Bronchial epithelial cell (primary cell): ENCODE measurements at places on chromosomes 4 and X.

DNA sequence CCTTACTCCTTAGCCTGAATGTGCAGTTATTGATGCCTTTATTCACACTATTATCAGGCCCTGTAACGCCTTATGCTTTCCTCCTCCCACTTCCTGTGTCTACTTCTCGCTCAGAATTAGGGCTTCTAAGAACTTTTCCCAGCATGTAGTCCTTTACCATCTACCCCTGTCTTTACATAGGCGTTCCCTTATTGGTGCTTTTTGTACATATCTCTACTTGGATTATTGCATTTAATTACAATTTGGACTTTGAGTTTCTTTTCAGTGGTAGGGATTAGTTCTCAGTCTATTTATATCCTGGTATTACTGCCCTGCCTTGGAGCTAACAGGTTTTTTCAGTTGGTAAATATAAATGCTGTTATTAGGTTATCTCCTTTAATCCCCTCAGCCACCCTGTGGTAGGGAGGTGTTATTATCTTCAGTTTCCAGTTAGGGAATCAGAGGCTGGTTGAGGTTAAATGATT, 84.0 kb downstream of the RBPJ start:
- no peak for DNase-seq

DNA sequence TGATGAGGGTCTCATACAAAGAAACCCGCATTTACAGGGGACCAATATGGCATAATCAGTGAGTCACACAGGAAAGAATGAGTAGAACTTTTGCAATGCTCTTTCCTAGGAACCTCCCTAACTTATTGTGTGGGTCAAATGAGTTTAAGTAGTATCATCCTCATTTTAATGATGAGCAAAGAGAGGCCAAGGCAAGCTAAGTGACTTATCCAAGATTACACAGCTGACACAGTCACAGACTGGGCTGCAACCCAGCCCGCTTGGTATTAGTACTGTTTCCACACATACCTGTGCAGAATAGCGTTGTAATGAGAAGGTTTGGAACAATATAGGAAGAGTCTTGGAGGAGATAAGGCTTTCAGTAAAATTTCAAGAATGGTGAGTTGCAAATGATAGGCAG, 91.0 kb upstream of the PPP1R2C start:
- DNase-seq: peak; percentile 21

DNA sequence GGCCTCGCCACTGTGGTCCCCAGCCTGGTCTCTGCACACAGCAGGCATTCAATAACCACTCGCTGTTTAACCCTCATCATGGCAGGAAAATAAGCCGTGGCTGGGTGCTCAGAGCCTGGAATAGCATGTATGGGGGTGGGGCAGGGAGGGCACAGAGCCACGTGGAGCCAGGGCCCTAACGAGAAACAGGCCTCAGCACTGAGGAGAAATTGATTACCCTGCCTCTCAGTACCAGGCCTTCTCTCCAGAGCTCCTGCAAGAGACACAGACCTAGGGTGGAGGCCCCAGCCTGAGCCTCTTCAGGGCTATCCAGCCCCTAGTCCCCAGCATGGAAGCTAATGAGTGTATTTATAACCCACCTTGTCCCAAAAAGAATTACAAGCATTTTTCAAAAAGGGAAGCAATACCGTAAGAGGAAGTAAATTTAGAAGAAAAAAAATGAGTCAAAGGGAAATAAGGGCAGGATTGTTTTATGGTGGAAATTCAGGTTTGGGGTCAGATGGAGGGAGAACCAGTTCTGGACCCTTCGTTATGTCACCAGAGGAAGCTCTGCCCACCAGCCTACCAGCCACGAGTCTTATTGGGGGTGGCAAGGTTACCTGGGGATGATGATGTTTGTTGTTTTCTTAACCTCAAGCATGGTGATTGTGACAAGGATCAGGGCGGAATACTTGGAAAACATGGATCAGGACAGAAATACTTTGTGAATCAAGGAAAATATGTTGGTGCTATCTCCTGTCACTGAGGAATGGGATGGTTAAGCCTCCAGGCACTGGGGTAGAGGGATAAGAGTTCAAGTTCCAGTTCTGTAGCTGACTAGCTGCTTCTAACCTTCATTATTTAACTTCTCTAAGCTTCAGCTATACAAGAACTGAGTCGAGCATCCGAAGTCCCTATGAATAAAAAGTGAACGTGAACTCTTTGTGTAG, 101.9 kb upstream of the RBPJ start:
- no peak for DNase-seq

- DNase-seq: no peak
Measured at GRCh38 chr4:122379239-122379638, 428 bp downstream of the ADAD1 start.

GRCh38 chr4:56752985-56753384, 68.5 kb downstream of the SPINK2 start:
- peak; percentile 67 for DNase-seq

DNA sequence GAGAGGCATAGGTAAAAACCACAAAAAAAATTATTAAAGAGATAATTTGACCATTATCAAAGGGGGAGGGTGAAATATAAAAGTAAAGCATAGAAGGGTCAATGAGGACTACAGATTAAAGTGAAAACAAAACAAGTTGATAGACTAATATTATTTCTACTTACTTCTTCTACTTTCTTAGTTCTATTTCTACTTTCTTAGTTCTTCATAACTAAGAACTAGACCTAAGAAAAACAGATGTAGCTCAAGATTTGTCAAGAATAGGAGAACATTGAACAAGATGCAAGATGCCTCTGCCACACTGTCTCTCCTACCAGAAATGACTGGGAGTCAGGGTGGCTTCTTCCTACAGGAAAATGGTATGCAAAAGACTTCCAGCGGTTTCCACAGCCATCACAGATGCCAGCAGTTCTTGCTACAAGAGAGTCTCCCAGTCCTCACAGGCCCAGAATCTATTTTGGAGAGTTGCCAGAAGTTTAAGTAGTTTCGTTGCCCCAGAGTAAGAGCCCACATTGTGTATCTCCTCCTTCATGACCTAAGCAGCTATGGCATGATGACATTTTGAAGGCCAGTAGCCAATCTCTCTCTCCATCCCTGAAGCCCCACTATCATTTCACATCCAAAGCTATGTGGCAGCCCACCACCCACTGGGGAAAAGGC, 42.9 kb upstream of the DDX60 start:
- DNase-seq: no peak

DNA sequence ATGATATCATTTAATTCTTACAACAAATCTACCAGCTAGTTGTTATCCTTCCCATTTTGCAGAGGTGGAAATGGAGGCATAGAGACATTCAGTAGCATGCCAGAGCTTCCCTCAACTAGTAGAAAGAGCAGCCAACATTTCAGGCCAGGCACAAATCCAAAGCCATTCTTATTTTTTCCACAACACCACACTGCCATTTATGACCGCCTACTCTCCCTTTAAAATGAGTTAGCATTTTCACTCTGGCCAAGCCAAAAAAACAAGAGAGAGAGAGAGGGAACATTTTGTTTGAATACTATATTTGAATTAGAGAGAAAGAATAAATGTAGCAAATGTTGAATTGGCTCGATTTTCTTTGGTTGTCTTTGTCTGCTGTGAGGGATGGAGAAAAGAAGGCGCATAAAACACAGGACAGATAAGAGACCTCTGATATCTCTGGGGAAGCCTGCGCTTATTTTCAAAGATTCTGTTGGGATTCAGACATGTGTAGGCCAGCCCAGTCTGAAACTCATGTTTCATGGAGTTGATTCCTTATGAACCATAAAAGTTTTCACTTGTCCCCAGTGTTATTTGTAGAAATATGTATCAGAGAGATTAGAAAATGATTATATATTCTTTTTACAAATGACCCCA, 265.7 kb downstream of the RAB28 start:
- no peak for DNase-seq

- peak; percentile 68 for DNase-seq
Measured at GRCh38 chr4:156889616-156890594, 81.7 kb downstream of the PDGFC start.

DNA sequence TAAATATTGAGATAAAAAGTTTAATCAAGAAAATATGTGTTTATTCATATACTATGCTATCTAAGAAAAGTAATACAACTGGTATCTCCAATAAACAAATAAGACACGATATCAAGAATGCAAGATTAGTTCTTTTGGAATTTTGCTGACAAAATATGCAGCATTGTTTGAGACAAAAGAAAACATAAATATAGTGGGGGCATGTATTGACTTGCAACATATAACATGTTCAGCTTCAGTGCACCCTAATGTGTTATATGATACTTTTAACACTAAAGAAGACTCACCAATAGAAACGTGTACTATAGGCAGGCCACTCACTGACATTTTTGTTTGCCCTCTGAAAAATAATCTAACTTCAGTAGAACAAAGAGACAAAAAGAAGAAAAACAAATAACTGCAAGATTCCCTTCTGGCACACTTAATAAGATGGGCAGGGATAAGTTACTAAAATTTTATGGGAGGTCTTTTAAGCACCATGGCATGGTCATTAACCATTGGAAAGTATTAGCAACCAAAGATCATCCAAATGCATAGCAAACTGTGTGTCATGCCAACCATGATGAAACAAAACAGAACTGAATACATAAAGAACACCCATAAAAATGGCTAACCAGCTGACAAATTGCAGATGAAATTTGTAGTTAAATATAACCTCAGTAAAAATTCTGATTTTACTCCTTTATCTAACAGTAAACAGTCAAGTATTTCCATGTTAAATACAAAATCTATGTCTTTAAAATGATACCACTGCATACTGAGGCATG, 447.9 kb upstream of the FAM241A start:
- DNase-seq: peak; percentile 73

GRCh38 chrX:151543706-151544105, 19.8 kb upstream of the PASD1 start:
- peak; percentile 64 for DNase-seq

DNA sequence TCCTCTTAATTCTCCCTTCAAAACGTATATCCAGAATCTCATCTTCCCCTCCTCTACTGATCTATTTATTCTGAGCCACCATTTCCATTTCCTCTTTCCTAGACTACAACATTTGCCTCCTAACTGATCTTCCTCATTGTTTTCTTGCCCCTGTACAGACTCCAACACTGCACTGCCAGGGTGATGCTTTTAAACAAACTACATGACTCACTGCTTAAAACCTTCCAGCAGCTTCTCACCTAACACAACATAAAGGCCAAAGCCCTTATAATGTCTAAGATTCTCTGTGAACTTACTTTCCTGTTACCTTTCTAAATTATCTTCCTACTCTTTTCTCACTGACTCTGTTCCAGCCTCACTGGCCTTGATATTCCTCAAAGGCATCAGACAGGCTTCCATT, 161.0 kb upstream of the HS3ST1 start:
- peak; percentile 78 for DNase-seq

GRCh38 chrX:153549231-153549630, 31.8 kb downstream of the ATP2B3 start:
- DNase-seq: no peak

DNA sequence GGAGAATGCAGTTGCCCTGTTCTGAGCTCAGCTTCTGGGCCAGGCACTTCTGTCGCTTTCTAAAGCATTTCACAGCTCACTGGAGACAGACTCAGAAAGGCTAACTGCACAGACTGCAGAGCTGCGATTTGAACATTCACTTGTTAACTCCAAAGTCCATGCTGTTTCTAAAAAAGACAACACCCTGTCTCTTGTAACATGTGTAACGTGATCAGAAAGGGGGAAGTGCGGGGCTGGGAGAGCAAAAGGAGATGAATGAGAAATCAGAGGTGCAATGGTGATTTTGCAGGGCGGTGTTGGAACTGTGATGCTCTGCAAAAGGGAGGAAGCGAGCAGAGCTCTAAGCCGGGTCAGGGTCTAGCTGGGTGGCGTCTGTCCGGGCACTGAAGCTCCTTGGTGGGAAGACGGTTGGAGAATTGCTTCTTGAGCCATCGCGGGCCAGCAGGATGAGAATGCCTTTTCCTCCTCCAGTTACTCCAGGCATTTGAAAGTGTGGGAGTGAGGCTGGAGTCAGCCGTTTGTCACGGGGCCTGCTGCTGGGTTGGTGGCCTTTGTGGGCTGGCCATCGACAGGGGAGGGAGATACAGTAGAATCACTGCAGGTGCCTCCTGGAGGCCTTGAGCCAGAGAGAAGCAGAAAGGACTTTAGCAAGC, 20.3 kb downstream of the TBC1D14 start:
- DNase-seq: no peak

DNA sequence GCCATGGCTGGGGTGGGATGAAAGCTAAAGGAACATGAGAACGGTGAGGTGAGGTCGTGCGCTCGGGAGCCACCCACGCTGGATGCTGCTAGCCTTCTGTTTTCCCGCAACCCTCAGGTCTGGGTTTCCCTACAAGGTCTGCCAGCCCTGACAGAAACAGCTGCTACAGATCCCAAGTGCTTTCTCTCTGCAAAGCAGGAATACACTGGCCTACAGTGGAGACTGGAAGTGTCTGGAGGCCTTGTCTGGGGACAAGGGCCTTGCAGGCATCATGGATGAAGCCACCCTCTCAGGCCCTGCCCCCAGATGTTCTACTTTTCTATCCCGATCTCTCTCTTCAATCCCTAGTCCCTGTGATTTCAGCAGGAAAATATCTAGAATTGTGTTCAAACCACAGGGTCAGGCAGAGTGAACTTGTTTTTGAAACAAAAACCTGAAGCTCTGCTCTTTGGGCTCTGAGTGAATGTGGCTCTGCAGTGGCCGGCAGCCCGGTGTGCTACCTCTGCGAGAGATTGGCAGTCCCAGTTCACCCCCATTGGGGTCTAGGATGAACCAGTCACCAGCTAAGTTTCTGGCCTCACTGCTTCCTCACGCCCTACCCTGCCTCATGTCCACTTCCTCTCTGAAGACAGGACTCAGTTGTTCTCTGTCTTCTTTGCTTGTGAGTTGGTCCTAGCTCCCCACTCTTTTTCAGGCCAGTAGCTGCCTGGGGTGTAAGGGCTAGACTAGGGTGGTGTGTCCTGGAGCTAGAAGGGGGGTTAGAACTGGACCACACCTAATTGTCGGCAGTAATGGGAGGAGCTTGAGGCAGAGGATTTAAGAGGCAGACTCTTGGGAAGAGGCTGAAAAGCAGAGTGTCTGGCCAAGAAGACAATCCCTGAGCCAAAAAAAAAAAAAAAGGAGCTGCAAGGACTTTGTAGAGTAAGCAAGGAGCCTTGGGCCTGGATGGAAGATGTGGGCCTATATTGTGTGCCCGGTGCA, 89.6 kb downstream of the RTL5 start:
- DNase-seq: no peak

- no peak for DNase-seq
Measured at GRCh38 chrX:16963216-16963615, 16.8 kb downstream of the REPS2 start.

DNA sequence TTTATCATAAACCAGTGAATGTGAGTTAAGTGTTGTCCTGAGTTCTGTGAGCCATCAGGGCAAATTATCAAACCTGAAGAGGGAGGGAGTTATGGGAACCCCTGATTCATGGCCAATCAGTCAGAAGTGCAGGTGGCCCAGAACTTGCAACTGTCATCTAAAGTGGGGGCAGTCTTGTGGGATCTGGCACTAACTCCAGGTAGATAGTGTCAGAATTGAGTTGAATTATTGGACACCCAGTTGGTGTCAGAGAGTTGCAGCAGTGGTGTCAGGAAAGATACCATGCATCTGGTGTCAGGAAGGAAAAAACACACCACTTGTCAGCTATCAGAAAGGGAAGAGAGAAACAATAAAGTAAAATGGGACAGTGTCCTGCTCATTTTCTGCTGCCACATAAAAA, 8.4 kb downstream of the CORIN start:
- no peak for DNase-seq
